ENCODE measurements at places on chromosomes 16 and 17.

GRCh38 chr17:56230660-56231059 is 77.4 kb downstream of the ANKFN1 start:
- DNase-seq: no peak

GRCh38 chr17:12256380-12256995 is 235.8 kb downstream of the MAP2K4 start:
- DNase-seq: peak; percentile 15

DNA sequence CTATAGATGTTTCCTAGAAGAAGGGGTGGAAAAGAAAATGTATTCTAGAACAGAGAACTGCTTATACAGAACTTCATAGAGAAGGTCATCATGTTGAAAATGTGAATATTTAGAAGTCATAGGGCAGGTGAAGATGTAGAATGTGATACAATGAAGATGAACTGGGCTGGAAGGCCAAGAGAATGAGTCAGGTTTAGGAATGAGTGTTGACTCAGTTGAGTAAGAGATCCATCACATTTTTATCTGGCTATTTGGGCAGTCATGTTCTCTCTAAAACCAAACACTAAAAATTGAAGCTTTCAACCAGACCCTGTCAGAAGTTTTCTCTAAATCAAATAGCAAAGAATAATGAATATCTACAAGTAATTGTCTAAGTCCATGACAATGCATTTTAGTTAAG is 660.5 kb downstream of the KCNJ2 start:
- no peak for DNase-seq

GRCh38 chr17:30238387-30239088 is 3.0 kb upstream of the SLC6A4 start:
- no peak for DNase-seq
